ENCODE measurements at places on chromosomes 2 and 18.

GRCh38 chr2:227862741-227863588 lies 8.5 kb upstream of the DAW1 start:
- no peak for DNase-seq
- no peak overlapping the region for H3K27ac ChIP-seq
- no peaks in the 10 kb centered on the region for H3K36me3 ChIP-seq
- H3K4me1 ChIP-seq: no peaks in the 10 kb centered on the region
- H3K27me3 ChIP-seq: peaks cover 5% of the 10 kb centered on the region

DNA sequence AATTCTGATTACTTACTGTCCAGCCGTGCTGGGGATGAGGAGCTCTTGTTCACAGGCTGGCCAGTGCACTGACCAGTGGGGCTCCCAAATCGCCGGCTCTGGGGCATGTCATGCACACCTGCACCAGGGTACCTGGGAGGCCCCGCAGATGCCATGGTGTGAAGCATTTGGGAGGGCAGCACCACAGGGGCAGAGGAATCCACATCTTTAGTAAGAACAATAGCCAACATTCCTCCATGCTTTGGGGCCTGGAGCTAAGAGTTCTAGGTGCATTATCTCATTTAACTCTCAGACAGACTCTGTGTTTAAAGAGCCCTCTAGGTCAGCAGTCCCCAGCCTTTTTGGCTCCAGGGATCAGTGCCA lies 104.2 kb downstream of the ACKR3 start:
- H3K4me3 ChIP-seq: no peak overlapping the region
- peaks cover 3% of the 10 kb centered on the region for H3K4me1 ChIP-seq
- H3K27me3 ChIP-seq: peaks cover 23% of the 10 kb centered on the region
- no peak for DNase-seq
- H3K27ac ChIP-seq: no peak overlapping the region
- H3K36me3 ChIP-seq: no peaks in the 10 kb centered on the region

DNA sequence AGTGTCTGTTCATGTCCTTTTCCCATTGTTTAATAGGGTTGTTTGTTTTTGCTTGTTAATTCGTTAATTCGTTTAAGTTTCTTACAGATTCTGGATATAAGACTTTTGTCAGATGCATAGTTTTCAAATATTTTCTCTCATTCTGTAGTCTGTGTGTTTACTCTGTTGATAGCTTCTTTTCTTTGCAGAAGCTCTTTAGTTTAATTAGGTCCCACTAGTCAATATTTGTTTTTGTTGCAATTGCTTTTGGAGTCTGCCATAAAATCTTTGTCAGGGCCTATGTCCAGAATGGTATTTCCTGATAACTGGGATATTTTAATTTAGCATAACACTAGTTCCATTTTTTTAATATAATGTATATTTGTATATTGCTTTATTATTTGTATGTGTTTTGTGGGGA lies 1380.1 kb downstream of the SUCLG1 start:
- no peak overlapping the region for H3K4me3 ChIP-seq
- H3K4me1 ChIP-seq: no peaks in the 10 kb centered on the region
- no peak overlapping the region for H3K27ac ChIP-seq
- H3K27me3 ChIP-seq: no peaks in the 10 kb centered on the region
- no peak for DNase-seq

GRCh38 chr2:155662224-155662623 lies 670.3 kb downstream of the NR4A2 start:
- no peaks in the 10 kb centered on the region for H3K36me3 ChIP-seq
- no peak overlapping the region for H3K4me3 ChIP-seq
- no peak overlapping the region for H3K27ac ChIP-seq
- H3K4me1 ChIP-seq: no peaks in the 10 kb centered on the region
- no peaks in the 10 kb centered on the region for H3K27me3 ChIP-seq

GRCh38 chr18:39274535-39274934 lies 1708.9 kb upstream of the CELF4 start:
- H3K27me3 ChIP-seq: no peaks in the 10 kb centered on the region
- no peak overlapping the region for H3K4me3 ChIP-seq
- H3K4me1 ChIP-seq: no peaks in the 10 kb centered on the region
- H3K27ac ChIP-seq: no peak overlapping the region
- H3K36me3 ChIP-seq: no peaks in the 10 kb centered on the region
- DNase-seq: no peak

DNA sequence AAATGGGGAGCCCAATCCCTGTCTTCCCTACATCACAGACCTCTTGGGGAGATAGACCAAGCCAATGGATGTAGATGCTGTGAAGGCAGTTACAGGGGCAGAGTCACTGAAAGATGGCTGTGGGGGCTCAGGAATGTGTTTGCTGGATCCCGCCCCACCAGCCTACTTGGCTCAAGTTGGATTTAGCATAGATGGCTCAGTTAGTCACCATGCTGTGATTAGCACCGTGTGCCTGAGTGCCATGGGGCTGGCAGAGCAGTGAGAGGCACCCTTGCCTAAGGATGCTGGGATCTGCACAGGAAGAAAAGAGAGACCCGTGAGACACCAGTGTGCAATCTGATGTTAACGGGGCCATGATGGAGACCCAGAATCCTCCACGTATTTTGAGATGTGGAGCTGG lies 228.3 kb downstream of the DYSF start:
- H3K4me1 ChIP-seq: no peaks in the 10 kb centered on the region
- H3K36me3 ChIP-seq: no peaks in the 10 kb centered on the region
- no peak overlapping the region for H3K27ac ChIP-seq
- no peak for DNase-seq
- no peak overlapping the region for H3K4me3 ChIP-seq
